ENCODE measurements at places on chromosomes 13 and 19.

- DNase-seq = no peak
Measured at GRCh38 chr19:31145007-31145406, 204.2 kb downstream of the TSHZ3 start.

- DNase-seq = no peak
Measured at GRCh38 chr13:86684402-86684801, 885.2 kb upstream of the SLITRK6 start.

- DNase-seq = no peak
Measured at GRCh38 chr13:74450525-74450845, 316.3 kb upstream of the KLF12 start.

DNA sequence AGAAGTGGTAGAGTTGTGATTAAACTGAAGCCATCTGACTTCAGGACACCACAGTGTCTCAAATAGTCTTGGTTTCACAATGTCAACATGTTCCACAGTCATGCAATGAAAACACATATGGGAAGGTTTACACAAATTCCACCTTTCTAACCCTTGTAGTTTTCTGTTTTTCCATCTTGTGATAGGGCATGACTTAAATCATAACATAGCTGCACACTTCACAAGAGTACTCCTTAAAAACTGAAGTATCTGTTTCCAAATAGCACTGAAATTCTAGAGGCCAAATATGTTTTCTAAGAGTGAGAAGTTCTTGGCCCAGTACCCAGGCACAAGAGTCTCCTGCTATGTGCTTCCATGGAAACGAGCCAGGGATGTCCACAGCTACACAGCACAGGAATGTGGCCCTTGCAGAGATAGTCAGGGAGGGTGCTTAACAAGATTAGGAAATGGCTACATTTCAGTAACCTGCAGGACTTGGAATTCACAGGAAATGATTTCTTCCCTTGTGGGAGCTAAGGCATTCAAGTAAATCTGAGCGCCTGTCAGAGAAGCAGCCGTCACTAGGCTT, 269.1 kb downstream of the NDFIP2 start:
- DNase-seq = no peak

- no peak for DNase-seq
Measured at GRCh38 chr19:29952177-29952576, 10.1 kb downstream of the URI1 start.

- DNase-seq = no peak
Measured at GRCh38 chr13:48530833-48531232, 2.0 kb downstream of the RCBTB2 start.

DNA sequence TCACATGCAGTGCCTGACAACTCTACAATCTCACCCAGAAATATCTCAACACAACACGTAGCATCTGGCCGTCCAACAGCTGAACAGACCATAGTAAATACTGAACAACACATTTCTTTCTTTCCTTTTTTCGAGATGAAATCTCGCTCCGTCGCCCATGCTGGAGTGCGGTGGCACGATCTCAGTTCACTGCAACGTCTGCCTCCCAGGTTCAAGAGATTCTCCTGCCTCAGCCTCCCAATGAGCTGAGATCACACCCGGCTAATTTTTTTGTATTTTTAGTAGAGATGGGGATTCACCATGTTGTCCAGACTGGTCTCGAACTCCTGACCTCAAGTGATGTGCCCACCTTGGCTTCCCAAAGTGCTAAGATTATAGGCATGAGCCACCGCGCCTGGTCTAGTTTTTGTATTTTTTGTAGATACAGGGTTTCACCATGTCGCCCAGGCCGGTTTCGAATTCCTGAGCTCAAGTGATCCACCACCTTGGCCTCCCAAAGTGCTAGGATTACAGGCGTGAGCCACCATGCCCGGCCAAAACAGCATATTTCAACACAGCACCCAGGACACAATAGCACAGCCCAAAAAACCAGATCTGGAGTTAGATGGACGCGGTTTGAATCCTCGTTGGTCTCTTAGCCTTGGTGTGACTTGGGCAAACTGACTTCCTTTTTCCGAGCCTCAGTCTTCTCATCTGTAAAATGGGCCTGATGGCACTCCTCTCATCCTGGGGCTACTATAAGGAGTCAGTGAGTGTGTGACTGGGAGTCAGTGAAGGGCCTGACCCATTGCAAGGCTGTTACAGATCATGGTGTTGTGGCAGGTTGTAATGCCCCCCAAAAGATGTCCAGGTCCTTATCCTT, 22.6 kb downstream of the CYP2A6 start:
- no peak for DNase-seq

GRCh38 chr13:51645154-51645650, 60.9 kb downstream of the WDFY2 start:
- peak; percentile 87 for DNase-seq

- DNase-seq = no peak
Measured at GRCh38 chr13:113820813-113821651, 42.8 kb downstream of the GAS6 start.

GRCh38 chr19:44553478-44554171, 24.1 kb upstream of the CEACAM20 start:
- no peak for DNase-seq

GRCh38 chr13:42996584-42996983, 4.5 kb upstream of the EPSTI1 start:
- DNase-seq = no peak

- no peak for DNase-seq
Measured at GRCh38 chr19:6424195-6424938, at the start of gene KHSRP. Gene KHSRP (minus strand): TSS chr19:6424811. CDS start chr19:6424701, 110 bp downstream.

- no peak for DNase-seq
Measured at GRCh38 chr19:1634242-1634937, 18.0 kb downstream of the TCF3 start.

DNA sequence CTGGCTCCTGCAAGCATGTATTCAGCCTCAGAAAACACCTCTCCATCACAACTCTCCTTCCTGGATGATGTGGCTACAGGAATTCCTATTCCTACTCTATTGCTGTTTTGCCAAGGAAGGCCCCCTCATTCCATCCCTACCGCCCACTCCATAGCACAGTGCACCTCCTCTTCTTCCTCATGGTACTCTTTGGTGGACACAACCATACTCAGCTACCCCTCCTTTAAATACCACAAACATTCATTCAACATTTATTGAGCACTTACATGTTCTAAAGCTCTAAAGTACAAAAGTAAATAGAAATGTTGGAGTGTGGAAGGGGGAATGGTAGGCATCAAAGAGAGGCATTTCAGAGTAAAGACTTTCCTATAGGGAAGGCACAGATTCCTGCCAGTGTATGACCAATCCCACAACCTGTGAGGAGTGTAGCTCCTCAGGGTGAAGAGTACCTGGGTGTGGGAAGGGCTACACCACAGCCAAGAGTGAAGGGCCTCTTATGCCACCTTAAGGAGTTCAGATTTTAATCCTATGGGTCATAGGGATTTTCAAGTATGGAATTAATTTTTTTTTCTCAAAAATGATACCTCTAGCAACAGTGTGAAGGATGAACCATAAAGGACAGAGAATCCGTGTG, 42.5 kb downstream of the STARD13 start:
- no peak for DNase-seq

DNA sequence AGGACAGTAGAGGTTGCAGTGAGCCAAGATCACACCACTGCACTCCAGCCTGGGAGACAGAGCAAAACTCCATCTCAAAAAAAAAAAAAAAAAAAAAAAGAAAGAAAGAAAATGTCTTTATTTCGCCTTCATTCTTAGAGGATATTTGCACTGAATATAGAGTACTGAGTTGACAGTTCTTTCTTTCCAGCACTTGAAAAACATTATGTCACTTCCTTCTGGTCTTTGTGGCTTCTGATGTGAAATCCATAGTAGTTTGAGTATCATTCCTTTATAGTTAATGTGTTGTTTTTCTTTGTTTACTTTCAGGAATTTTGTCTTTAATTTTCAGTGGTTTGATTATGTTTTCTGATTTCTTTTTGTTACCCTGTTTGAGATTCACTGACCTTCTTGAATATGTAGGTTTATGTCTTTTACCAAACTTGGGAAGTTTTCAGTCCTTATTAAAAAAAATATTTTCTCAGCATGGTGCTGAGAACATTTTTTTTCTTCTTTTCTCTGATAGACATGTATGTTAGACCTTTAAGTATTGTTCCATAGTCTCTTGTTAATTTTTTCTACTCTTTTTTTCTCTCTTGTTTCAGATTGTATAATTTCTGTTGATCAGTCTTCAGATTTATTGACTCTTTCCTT, 50.1 kb downstream of the PCCA start:
- DNase-seq = no peak

DNA sequence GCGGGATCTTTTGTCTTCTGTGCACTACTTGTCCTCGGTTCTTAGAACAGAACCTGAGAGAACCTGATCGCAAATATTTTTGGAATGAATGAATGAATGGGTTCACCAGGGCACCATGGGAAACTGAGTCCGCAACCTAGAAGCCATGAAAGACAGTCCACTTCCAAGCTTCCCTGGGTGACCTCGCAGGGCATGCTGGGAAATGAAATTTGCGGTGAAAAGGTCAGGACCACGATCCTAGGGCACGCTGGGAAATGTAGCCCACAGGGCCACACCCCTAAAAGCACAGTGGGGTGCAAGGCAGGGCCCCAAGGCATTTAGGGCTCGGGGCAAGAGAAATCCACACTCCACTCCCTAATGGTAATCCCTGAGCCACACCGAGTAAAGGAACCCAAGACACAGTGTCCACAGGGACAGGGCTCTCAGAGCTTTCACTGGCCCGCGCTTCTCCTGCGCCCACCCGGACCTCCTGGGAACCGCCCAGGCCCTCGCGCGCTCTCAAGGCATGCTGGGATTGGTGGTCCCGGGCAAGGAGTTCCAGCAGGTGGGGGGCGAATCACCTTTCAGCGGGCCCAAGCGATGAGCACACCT, 1.1 kb upstream of the PPP1R12C start:
- no peak for DNase-seq

GRCh38 chr13:74289107-74289506, 154.9 kb upstream of the KLF12 start:
- DNase-seq = no peak

GRCh38 chr19:3504735-3505134, 1.4 kb upstream of the FZR1 start:
- DNase-seq = no peak

DNA sequence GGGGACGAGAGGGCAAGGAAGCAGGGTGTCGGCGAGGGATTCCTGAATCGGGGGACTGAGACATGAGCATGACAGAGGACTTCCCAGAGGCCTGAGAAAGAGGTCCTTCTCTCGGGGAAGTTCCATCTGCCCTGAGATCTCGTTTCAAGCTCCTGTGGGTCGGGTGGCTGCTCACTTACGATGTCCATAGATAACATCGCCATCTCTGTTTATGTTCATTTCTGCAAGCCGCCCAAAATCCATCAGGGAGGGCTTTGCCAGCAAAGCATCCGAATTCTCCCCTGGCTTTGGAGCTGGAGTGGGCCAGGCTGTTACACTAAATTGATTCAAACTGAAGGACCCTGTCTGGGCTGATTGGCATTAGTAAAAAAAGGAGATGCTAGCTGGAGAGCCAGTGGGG, 5.9 kb downstream of the DMKN start:
- no peak for DNase-seq

DNA sequence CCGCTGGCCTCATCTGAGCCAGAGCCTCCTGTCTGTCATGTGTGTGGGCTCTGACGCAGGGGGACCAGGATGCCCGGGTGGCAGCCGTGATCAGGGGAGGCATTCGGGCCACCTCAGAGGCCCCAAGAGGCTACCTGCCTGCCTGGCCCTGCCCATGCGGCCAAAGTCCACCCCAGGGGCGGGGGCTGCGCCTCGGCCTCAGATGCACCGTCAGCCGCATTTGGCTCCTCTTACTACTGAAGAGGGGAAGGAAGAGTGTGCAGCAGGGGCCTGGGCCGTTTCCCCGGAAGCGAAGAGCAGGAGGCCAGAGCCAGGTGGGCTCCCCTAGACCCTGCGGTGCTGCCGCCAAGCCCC, 34.0 kb downstream of the C13orf46 start:
- no peak for DNase-seq

All from CD4-positive, alpha-beta memory T cell (primary cell).